ENCODE measurements at places on chromosomes 12 and 14.

GRCh38 chr14:31578266-31578665 is 17.1 kb downstream of the NUBPL start:
- no peak for DNase-seq

DNA sequence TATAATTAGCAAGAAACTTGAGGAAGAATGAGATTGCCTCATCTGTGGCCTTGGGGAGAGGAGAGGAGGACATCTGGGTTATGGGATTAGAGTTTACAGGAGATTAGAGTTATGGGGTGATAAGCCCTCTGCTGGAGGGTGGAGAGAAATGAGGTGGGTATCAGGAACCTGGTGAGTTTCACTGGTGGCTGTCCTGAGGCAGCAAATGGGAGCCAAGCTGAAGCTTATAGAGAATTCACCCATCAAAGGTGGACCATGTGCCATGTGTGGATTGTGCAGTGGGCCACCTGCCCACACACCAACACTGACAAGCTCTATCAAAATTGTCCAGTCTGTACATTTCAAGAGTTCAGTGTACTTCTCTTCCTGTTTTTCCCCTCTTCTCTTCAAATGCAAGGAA is 135.3 kb downstream of the AEBP2 start:
- no peak for DNase-seq

GRCh38 chr12:109113661-109114321 is 2.6 kb upstream of the ACACB start:
- DNase-seq, result no peak

DNA sequence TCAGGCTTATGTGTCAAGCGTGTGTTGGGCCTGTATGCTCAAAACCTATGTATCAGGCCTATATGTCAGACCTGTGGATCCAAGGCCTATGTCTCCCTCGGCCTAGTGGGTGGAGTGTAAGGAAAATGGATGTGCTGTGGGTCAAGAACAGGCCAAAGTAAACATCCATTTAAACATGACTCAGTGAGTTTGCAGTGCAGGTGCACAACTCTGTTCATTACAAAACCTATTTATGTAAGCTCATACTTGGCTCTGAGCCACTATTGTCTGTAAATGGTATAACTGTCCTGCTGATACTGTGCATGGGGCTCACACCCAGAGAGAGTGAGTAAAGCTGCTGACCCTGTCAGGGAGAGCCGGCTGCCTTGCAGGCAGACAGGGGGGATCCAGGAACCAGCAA is 249.7 kb upstream of the AVPR1A start:
- DNase-seq, result no peak

DNA sequence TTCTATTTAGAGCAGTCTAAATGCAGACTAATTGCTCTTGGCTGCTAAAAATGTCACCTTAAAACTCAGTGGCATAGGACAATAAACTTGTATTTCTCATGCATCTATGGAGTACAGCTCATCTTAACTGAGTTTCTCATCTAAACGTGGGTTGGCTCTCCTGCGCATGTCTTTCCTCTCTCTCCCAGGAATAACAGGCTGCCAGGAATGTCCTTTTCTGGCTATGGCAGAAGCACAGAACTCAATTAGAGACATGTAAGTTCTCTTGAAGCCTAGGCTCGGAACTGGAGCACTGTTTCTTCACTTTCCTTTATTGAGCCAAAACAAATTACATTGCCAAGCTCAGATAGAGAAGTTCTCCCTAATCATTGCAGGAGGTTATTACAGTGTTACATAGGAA is 722.3 kb upstream of the FLRT2 start:
- DNase-seq, result no peak

- no peak for DNase-seq
These were observed 75.5 kb downstream of the PDE3A start for GRCh38 chr12:20443792-20444191.

- DNase-seq, result no peak
These were observed 309.6 kb upstream of the ATXN7L3B start for GRCh38 chr12:74227846-74228545.

DNA sequence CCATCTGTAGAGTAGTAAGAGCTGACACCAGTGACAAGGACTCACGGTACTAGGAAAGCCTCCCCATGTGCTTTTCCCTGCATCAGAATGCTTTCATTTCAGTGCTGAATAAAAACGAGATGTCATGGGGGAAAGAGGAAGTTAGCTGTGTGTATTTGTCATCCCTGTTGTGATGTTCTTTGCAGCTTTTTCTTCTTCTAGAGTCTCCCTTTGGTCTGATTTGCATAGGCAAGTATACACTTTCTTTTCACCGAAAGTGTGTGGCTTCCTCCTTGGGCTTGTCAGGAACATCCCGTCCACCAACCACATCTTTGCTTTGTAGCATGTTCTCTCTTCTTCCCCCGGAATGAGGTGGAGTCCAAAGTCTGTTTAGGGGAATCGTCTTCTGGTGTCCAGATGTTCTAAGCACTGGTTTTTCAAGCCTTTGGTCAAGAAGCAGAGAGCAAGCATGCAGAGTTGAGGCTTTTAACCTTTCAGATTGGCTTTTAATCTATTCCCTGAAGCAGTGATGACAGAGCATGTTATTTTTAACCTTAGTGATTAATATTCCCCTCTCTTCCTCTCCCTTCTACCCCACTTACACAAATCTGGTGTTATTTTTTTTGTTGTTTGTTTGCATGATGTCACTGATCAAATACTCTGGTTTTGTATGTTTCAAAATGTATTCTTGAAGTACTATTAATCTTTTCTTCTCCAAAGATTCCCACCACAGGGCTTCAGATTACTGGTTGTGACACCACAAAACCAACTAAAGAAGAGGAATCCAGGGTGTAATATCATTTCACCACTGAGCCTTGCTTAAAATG is 163.4 kb downstream of the SAMD4A start:
- DNase-seq, result no peak

DNA sequence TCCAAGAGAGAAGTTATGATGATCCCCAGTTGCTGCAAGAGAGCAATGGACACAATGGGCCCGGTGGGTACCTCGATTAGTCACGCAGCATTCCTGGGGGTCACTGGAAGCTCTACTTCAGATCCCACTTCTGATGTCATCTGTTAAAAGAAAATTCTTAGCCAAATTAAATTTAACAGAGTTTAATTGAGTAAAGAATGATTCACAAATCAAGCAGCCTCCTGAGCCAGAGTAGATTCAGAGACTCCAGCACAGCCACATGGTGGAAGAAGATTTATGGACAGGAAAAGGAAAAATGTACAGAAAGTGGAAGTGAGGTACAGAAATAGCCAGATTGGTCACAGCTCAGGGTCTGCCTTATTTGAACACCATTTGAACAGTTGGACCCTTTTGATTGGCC is 107.5 kb downstream of the SPTSSA start:
- no peak for DNase-seq

DNA sequence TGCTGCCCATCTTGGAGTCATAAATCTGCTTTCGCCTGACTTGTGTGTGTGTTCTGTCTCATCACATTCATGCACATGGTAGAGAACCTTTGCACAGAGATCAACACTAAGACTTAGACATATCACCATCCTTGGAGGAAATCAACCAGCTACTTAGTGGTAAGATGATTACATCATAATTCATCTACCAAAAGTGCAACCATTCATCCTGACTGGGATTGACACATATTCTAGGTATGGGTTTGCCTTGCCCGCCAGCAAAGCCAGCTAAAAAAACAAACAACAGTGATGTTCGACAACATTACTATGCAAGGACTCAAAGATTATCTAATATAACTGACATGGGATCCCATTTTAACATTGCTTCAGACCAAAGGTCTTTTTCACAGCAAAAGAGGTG is 228.7 kb downstream of the NUAK1 start:
- DNase-seq, result no peak

- no peak for DNase-seq
These were observed 11.6 kb upstream of the RAN start for GRCh38 chr12:130860311-130860710.
